ENCODE measurements at places on chromosomes 4 and X. TPM values are rescaled to one million over a fixed set of nuclear protein-coding genes. Genes with fewer than 3 reads are reported as not detected.

GPR119 gene
- total RNA-seq: not detected

FTSJ1 gene
- total RNA-seq: 24.0 TPM

GRCh38 chrX:1679238-1679637, 64.4 kb downstream of the ASMT start:
- DNase-seq: no peak

GRCh38 chr4:147578051-147578476, 39.1 kb upstream of the TMEM184C start:
- DNase-seq: no peak

DNA sequence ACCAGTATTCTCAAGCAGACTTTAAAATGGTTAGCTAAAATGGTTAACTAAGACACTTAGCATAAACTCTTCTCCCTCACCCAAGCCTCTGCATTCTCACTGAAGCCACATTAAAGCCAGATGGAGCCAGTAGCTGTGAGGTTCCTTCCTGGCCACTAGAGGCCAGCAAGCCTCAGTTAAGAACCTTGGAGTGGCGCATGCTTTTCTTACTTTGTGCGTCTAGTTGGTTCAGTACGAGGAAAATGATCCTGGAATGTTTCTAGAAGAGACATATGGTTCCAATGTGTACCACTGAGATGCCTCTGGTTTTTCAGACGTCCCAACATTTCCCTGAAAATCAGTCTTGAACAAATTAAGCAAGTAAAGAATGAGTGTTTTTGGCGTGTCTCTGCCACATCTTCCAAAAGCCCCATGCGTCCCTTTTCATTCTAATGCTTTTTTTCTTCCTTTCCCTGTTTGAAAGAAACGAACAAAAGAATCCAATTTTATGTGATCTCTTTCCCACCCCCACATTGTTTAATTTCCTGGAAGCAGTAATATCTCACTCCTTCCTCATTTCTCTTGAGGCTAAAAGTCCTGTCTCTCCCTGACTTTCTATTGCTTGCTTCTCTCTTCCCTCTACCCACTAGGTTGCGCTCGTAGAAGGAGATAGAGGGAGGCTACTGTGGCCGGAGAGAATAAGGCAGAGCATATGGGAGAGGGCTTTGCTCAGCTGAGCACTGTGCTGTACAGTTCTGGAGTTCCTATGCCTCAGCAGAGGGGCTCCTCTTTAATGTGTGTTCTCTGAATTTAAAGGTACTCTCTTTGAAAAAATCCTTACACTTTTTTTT, 82.9 kb upstream of the TAB3 start:
- peak; percentile 11 for DNase-seq

GRCh38 chr4:114364857-114365256, 233.8 kb upstream of the UGT8 start:
- no peak for DNase-seq

- DNase-seq: peak; percentile 59
These were observed 85.3 kb upstream of the RBPJ start for GRCh38 chr4:26235500-26235899.

Data from cerebellum (tissue), 4 donors.